ENCODE measurements at places on chromosomes 12 and 14. TPM values are rescaled to one million over a fixed set of nuclear protein-coding genes. Genes with fewer than 3 reads are reported as not detected.

DNA sequence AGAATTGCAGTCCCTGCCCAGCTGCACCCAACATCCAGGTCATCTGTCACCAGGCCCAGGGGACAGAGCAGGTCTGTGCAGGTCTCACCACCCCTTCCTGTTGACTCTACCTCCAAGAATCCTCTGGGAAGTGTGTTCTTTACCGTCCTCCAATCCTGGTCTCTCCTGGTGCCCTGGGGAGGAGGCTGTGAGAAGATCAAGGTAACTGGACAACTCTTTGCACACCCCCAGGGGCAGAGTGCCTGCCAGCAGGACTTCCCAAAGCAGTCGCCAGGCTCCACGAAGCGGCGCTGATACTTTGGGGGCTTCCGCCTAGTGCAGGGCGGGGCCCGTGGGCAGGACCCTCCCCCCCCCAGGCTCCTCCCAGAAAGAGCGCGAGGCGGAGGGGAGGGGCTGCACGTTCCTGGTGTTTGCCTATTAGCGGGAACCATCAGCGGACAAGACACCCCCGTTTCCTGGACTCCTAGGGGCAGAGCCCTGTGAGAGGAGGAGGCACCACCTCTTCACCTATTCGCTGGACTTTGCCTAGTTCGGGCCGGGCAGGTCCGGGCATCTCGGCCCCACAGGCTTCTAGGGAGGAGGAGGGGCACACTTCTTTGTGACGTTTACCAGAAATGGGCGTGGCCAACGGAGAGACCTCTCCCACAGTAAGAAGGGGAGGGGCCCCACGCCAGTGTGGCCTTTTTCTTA lies 918.0 kb downstream of the AACS start:
- no peaks in the 10 kb centered on the region for H3K27me3 ChIP-seq
- H3K4me3 ChIP-seq: no peak overlapping the region
- DNase-seq: peak; percentile 79
- no peaks in the 10 kb centered on the region for H3K4me1 ChIP-seq

DNA sequence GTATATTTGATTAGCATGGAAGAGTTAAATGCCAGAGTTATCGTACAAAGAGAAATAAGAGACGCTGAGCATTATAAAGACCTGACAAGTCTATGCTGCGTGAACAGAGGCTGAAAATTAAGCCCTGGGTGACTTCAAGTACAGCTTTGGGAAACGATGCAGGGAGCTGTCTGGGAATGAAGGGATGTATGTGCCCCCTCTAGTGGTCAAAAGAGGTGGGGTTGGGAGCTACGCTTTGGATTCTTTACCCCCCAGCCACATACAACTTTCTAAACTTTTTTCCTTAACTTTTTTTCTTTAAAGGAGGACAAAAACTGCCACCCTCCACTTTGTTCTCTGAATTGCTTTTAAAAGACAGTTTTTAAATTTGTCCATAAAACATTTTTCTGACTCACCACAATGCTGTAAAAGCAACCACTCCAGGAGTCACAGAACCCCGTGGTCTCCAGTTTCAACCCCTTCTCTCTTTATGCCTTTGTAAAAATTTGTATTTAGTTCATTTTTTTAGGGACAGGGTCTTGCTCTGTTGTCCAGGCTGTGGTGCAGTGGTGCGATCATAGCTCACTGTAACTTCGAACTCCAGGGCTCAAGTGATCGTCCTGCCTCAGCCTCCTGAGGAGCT lies 59.4 kb downstream of the ZNF664 start:
- peak; percentile 79 for DNase-seq
- no peak overlapping the region for H3K4me3 ChIP-seq
- H3K27ac ChIP-seq: no peak overlapping the region
- no peaks in the 10 kb centered on the region for H3K27me3 ChIP-seq

DNA sequence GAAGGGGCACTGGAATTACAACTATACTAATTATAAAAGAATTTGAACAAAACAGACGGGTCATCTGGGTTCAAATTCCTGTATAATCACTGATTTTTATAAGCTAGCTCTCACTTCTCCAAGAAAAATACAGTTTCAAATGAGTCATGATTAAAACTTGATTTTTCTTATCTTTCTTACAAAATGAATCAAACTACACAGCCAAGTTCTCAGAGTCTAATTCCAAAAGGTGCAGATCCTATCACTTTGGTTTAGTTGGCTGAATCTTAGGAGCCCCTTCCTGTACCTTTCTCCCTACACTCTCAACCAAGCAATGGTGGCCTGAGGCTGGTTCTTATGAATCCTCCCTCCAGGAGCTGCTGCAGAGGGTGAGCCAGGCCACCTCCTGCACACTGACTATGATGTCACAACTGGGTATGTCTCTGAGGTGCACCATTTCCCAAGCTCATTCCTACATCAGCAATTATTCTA lies 43.8 kb upstream of the BMP4 start:
- H3K4me3 ChIP-seq: no peak overlapping the region
- no peaks in the 10 kb centered on the region for H3K27me3 ChIP-seq
- no peak overlapping the region for H3K27ac ChIP-seq
- H3K4me1 ChIP-seq: no peaks in the 10 kb centered on the region

- H3K27me3 ChIP-seq: no peaks in the 10 kb centered on the region
- H3K4me3 ChIP-seq: no peak overlapping the region
- H3K36me3 ChIP-seq: no peaks in the 10 kb centered on the region
- H3K4me1 ChIP-seq: no peaks in the 10 kb centered on the region
- no peak overlapping the region for H3K27ac ChIP-seq
Observed at GRCh38 chr12:26309634-26310033, 114.3 kb downstream of the SSPN start.

DNA sequence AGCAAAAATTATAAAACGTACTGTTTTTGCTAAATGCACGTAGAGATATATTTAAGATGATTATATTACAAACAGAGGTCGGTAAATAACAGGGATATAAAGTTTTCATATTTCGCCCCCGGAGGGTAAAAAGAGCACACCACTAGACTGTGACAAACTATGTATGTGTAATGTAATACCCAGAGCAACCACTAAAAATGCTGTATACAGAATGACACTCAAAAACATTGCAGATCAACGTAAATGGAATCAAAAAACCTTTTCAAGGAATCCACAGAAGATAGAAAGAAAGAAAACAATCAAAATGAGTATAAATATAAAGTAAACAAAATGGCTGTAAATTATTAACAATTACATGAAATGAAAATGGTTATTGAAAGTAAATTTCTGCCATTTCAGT lies 37.6 kb upstream of the PRB4 start:
- no peak for DNase-seq
- no peak overlapping the region for H3K4me3 ChIP-seq
- H3K36me3 ChIP-seq: no peaks in the 10 kb centered on the region
- no peaks in the 10 kb centered on the region for H3K27me3 ChIP-seq

DNA sequence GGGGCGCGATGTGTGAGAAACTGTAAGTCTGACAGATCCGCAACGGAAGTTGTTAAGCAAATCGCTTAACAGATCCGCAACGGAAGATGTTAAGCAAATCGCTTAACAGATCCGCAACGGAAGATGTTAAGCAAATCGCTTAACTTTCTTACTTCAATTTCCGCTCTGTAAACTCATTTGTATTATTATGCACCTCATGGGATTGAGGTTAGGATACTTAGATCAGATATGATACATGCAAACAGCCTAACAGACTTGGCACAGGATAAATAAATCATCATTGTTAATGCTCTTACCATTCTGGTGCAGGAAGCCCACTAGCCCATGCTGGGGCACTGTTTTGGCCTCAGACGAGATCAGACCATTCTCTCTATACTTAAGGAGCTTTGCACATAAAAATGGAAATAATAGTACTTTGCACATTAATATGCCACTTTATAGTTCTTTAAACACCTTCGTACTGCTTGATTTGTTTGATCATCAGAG lies 399 bp downstream of the NCAPD2 start:
- H3K36me3 ChIP-seq: peaks cover 4% of the 10 kb centered on the region
- H3K27me3 ChIP-seq: no peaks in the 10 kb centered on the region
- no peak for DNase-seq
- H3K27ac ChIP-seq: peak overlapping the region; percentile 95
- H3K4me1 ChIP-seq: peaks cover 8% of the 10 kb centered on the region
- peak overlapping the region; percentile 98 for H3K4me3 ChIP-seq

DNA sequence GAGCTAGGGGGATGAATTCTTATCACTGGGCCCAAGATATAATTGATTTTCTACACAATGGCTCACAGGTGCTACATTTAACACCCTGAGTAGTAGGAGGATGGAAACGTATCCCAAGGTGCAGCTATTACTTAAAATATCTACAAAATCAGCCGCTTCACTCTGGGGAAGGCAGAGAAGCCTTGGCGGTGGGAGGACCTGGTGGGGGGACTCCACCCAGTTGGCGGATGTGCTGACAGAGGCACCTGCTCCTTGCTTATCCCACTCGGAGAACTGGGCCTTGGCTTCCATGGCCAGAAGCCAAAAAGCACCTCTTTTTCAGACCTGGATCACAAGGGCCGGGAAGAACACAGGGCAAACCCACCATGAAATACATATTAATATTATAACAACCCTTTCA lies 106.3 kb downstream of the OTX2 start:
- no peak overlapping the region for H3K27ac ChIP-seq
- H3K4me1 ChIP-seq: no peaks in the 10 kb centered on the region
- DNase-seq: no peak
- no peak overlapping the region for H3K4me3 ChIP-seq
- no peaks in the 10 kb centered on the region for H3K36me3 ChIP-seq

The MYF5 gene
- not detected for total RNA-seq

The BCL7A gene
- total RNA-seq: 4.9 TPM
